Progenitor cell of endocrine pancreas (in vitro differentiated cells): ENCODE measurements at places on chromosomes 3 and 15. TPM values are rescaled to one million over a fixed set of nuclear protein-coding genes. Genes with fewer than 3 reads are reported as not detected.

TMEM207 gene
- 0.27 TPM in 1 of 2 replicates, not detected in the other for total RNA-seq

ZDHHC19 gene
- not detected in 2 replicates for total RNA-seq

TUSC7 gene
- total RNA-seq, result not detected in 2 replicates

MED12L gene
- 8.9 and 10.8 TPM in 2 replicates for total RNA-seq

- no peak for DNase-seq
These were observed 3.6 kb downstream of the ZBTB38 start for GRCh38 chr3:141371882-141372281.

DNA sequence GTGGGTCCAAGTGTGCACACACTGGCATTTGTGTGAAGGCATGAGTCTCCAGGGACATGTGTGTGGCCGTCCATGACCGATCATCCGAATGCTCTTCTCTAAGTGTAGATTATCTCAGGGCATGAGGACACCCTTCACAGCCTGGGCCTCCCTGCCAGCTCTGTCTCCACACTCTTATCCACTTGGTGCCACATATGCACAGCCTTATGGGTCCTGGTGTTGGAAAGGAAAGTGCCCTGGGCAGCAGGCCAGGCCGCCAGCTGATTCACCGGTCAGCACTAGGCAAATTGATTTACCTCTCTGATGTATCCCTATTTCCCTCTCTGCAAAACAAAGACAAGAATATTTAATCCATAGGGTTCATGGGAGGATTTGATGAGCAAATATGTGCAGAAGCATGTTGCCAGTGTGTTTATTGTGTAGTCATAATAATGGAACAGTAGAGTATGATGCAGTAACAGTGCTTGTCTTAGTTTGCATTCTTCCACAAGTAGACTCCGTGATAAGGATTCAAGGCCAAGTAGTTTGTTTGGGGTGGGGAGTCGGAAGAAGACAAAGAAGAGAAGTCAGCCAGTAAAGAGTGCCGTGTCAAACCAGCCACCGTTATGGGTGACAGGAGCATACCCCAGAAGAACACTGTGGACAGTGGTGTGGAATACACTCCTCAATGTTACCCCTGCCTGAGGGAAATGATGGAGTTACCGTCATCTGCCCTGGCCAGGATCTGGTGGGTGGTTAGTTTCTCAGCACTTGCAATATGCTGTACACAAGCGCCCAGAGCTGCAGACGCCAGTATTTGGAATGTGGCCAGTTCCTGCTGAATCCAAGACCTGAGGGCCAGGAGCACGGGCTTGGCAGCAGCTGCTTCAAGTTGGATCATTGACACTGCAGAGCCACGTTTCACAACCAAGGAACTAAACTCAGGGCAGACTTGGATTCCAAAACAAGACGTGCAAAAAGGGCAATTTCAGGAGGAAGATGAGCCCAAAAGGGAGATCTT is 85.1 kb downstream of the MTHFS start:
- DNase-seq, result no peak

- DNase-seq, result no peak
These were observed 67.2 kb downstream of the RPL39L start for GRCh38 chr3:187072102-187072501.

DNA sequence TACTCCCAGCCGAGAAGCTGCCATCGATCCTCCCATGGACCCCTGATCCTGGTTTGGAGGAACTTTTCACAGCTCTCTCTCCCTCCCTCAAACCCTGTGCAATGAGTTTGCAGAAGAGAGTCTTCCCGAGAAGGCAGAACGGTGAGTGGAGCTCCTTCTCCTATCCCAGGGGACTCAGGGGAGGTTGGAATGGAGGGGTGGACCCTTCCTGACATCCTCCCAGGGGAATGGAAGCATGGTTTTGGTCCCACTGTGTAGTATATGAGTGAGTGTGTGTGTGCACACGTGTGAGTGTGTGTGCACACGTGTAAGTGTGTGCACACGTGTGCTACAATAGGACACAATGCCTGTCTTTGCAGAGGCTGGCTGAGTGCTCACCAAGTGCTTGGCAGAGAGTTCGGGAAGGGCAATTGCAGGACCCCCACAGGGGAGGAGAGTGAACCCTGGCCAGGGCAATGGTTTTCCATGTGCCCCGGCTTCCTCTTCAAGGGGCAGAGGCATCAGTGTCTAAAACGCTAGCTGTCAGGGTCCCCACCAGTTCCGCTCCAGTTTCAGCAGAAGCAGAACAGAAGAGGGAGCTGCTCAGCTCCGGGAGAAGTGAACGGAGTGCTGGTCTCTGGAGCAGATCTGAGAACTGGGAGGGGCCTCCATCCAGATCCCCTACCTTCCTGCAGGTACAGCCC is 13.8 kb upstream of the IL16 start:
- no peak for DNase-seq

- no peak for DNase-seq
These were observed 1051.8 kb upstream of the CFAP20DC start for GRCh38 chr3:60101621-60102020.

DNA sequence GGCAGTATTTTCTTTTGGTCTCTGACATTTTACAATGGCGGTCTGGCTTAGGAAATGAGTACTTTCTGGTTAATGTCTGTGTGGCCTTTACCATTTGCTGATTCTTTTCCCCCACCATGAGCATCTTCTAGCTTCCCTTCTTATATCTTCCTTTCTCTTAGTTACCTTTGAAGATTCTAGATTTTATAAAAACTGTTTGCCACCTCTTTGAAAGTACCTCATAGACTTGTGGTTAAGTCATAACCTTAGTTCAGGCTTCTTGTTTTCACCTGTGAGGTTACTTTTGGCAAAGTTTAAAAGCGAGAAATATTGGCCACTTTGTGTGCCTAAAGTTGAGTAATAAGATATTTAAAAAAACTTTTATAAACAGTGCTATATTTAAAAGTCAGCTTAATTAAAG is 147.4 kb downstream of the FMN1 start:
- no peak for DNase-seq
